ENCODE measurements at places on chromosomes 7 and 10.
A peak's percentile ranks its signal among the peaks of the same experiment; 100 is the strongest.

GRCh38 chr7:19102884-19103283 lies 14.6 kb downstream of the TWIST1 start:
- DNase-seq, result no peak

DNA sequence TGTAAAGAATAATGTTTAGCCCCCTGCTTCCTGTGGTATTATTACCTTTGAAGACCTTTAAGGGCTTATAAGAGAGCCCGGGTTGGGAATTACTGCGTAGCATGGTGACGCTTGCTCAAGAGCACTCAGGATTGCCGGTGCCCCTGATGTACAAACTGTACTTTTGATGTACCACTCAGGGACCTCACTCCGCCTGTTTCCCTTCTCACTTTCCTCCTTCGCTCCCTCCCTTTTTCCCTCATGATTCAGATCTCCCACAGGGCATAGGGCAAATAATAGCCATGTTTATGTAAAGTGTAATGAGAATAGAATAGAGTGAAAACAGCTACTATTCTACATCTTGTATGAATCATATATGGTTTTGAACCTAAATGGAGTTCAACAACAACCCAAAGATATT lies 77.8 kb upstream of the PDCD4 start:
- no peak for DNase-seq

DNA sequence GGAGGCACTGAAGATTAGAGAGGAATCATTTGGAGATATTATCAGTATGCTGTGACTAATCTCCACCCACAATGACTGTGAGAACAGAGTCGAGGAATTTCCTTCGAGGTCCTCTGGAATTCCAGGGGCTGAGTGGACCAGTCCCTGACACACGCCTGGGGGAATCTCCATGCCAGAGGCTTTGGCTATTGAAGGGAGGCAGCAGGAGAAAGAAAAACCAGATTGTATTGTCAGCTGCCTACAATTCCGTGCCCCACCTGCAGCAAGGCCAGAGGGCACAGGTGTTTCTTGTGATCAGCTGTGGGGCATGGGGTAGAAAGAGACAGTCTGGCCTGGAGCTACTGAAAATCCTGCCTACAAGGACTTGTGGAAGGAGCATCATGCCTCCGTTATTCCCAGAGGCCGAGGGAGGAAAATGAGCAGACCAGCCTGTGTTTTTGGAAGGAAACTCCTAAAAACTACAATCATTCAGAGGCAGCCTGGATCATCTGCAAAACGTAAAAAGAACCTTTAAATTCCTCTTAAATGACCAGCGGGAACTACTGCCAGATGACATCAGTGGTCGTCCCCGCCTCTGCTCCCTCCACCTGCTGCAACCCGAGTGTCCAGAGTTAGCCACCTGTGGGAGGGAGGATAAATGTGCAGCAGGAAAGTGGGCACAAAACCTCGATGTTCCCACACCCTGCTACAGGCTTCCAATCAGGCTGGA lies 25.4 kb upstream of the ANK3 start:
- no peak for DNase-seq

DNA sequence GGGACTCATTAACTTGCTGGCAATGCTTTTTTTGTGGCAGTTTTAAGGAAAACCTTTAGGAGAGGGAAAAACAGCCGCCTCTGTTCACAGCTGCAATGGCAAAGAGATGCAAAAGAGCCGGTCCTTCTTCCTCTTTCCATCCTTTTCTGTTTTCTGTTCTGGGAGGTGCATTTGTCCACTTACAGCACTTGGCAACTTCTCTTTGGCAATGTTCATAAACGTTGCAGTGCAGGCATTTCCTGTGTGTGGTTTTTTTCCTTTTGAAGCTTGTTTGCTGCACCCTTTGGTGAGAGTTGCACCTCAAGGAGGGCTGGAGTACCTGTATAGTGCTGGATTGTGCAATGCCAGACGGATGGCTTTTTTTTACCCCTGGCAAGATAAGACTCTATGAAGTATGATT lies 53.9 kb upstream of the HABP2 start:
- DNase-seq, result no peak

DNA sequence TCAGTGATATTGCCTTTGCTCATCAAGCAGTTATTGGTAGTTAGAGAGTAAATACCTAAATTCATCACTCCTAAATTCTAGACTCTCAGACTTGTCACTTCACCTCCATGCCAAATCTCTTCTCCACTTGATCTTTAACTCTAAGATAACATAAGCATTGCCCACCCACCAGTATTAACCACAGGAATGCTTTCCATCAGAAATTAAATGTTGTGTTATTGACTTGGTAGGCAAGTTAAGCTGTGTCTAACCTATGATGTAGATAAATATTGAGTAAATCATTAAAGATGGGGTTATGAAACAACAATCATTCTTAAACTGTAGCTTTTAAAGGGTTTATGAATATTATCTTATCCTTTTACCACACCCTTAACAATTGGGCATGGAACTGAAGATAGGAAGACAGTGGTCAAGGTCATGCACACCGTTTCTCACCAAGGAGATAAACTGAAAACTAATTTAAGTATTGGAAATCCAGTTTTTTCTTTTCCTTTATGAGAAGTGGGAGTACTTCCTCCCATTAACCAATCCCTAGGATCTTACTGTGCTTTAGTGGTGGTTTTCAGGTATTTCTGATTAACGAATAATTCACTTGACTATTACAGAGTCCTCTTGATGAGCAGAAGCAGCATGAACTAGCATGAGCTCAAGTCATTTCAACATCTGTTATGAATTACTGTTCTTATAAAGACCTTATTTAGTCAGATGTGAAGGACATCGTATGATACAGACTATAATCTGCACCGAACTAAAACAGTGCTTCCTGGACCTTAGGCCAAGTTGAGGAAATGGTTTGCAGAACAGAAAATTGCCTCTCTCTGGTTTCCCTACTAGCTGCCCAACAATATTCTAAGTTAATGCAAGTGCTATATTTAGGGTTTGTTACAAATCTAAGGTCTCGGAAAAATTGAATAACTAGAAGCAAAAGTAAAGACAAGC lies 142.0 kb downstream of the LCOR start:
- DNase-seq, result peak; percentile 26

- no peak for DNase-seq
Measured at GRCh38 chr10:47165168-47165710, 134.8 kb upstream of the GDF10 start.

DNA sequence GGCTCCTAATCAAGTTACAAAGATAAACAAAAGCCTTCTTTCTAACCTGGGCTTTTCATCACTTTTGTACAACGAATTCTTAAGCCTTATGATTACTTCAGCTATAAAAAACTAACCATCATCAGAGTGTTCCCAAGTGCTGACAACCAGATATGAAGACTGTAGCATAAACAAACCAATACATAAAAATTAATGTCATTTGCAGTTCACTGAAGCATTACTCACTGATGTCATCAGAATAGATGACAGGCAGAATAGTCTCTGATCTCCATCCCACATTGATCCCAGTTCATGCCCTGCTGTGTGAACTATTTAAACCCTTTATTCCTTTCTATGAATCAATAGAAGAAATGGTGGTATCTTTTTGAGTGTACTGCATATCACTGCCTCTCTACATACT lies 84.4 kb downstream of the DNAJC1 start:
- DNase-seq, result no peak

DNA sequence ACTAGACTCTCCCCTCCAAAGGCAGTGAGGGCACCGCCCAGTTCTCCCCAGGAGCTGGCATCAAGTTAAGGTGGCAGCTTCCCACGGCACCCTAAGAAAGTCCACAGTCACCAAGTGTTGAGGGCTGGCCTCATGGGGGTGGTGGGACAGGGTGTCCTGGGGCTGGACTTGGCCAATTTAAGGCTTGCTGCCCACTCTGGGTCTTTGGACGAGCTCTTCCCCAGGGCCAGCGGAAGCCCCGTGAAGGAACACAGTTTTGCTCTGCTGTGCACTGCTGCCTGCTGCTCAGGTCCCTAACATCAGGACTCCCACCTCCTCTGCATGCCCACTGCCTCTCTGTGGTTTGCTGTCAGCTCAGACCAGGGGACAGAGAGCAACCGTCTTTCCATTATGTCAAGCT lies 57.3 kb upstream of the TMEM72 start:
- no peak for DNase-seq

GRCh38 chr10:121242741-121243608 lies 355.3 kb downstream of the FGFR2 start:
- no peak for DNase-seq

DNA sequence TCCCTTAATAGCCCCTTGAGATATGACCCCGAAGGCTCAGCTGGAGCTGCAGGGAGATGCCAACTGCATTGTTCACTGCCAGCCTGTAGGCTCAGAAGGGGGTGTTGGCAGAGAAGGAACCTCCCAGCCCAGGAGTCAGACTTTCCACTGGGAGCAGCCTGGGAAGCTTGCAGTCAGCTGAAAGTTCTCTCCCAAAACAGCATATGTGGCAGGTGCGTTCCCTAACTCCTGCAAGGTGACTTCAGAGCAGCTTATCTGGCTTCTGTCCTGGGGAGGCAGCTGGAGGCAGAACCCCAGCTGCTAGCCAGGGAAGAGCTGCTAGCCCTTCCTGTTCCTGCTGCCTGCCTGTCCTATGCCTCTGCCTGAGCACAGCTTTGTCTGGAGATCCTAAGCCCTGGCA lies 8.1 kb downstream of the SFTPA2 start:
- DNase-seq, result no peak

GRCh38 chr7:14191686-14192098 lies 202.2 kb upstream of the ETV1 start:
- DNase-seq, result no peak

DNA sequence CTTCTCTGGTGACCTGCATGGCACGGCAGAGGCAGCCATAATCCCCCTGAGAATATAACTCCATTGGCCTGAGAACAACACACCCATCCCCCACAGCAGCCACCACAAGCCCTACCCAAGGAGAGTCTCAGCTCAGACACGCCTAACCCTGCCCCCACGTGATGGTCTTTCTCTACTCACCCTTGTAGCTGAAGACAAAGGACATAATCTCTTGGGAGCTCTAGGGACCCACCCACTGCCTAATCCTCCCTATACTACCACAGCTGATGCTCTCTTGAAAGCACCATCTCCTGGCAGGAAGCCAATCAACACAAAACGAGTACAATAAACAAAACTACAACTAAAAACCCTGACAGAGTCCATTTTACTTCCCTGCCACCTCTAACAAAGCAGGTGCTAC lies 30.7 kb upstream of the HPSE2 start:
- DNase-seq, result peak; percentile 5

- DNase-seq, result no peak
Measured at GRCh38 chr10:70834441-70835151, 18.8 kb downstream of the SGPL1 start.

DNA sequence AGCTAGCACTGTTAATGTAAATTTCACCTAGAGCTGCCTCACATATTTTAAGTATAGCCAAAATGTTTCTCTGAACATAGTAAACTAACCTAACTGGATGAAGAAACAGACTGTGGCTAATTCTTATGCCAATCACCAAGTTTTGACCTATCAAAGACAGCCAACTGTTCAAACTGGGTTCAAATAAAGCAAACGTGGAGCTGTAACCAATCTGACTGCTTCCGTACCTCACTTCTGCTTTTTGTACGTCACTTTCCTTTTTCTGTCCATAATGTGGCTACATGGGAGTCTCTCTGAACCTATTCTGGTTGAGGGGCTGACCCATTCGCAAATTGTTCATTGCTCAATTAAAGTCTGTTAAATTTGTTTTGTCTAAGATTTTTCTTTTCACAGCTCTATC lies 66.3 kb upstream of the ETV1 start:
- DNase-seq, result no peak

- DNase-seq, result no peak
Measured at GRCh38 chr7:78443811-78444210, 645.2 kb downstream of the PHTF2 start.

DNA sequence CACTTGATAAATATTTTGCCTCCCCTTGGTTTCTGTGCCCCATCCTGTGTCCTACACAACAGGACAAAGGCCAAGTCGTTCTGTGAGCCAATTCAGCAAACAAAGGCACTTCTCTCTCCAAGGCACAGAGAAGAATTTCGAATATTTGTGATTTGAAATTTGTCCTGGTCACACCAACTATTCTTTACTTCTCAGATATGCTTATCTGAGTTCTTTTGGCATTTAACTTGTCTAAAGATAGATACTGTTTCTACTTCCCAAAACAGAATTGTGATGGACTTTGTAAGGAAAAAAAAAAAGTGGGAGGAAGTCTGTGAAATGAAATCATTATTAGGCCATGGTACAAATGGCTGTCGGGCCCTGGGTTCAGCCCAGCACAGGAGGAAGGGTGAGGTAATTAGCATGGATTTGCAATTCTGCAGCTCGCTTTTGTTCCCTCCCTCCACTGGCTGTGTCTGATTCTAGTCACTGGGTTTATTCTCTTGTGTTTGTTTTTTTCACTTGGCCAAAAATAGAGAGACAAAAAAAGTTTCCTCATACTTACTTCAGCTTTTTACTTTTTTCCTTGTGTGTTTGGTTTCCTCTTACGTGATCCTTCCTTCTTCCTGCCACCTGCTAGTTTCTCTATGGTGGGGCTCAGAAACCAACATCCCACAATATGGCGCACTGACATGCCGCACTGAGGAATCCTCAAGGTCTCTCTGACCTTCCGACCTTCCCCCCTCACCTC lies 108.2 kb upstream of the MKLN1 start:
- peak; percentile 36 for DNase-seq

GRCh38 chr7:92732316-92733036 lies 103.9 kb downstream of the CDK6 start:
- no peak for DNase-seq

DNA sequence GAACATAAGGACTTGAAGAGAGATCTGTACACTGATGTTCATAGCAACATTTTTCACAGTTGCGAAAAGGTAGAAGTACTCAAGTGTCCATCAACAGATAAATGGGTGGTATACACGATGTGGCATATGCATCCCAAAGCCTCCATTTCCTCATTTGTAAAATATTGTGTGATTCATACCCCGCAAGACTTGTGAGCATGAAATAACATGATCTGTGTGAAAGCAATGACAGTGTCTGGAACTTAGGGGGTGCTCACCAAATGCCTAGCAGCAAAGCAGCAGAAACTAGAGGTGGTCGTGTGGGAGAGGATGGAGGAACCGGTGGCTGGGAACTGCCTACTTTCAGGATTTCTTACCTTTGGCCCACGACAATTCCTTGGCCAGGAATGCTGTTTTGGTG lies 135.3 kb upstream of the INSYN2A start:
- no peak for DNase-seq

GRCh38 chr7:128052404-128052803 lies 21.2 kb upstream of the LRRC4 start:
- no peak for DNase-seq

GRCh38 chr10:99658622-99659030 lies 683 bp upstream of the ENTPD7 start:
- peak; percentile 38 for DNase-seq

- DNase-seq, result peak; percentile 37
Measured at GRCh38 chr10:110717781-110718589, 73.8 kb downstream of the RBM20 start.

DNA sequence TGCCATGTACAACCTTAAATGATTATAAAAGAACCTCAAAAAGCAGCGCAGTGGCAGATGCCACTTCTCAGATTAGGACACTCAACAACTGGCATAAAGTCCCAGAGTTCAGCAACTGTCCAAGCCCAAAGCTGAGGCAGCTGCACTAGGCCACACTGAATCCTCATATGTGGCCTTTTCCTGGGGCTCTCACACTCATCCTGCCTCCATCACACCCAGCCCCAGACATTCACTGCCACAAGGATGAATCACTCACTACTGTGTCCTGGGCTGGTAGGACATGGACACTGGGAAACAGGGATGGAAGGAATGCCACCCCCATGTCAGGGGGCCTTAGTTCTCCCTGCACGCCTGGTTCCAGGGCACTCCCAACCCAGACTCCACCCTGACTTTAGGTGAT lies 547.7 kb downstream of the TNS3 start:
- DNase-seq, result no peak

- DNase-seq, result no peak
Measured at GRCh38 chr7:2607122-2607922, 24.5 kb upstream of the TTYH3 start.
